Upper lobe of right lung (tissue), 1 donor: ENCODE measurements at places on chromosomes 1 and 21. TPM values are rescaled to one million over a fixed set of nuclear protein-coding genes. Genes with fewer than 3 reads are reported as not detected.

DPYD gene
- 82.7 TPM for total RNA-seq

DNA sequence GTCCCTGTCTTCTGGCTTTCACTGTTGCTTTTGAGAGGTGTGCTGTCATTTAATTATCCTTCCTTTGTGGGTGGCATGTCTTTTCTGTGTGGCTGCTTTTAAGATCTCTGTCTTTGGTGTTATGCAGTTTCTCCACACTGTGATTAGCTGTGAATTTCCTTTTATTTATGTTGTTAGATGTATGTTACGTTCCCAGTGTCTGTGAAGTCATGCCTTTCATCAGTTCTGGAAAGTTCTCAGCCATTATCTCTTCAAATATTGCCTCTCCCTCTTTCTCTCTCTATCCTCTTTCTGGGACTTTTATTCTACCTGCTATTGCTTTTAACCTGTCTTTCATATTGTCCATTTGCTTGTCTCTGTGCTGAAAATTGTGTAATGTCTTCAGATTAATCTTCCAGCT is 21.0 kb upstream of the CSF3R start:
- DNase-seq, result no peak

GJA8 gene
- not detected for total RNA-seq

- no peak for DNase-seq
These were observed 34.2 kb downstream of the IGFN1 start for GRCh38 chr1:201224666-201225370.

GRCh38 chr1:145690587-145691558 is 16.3 kb downstream of the PDZK1 start:
- DNase-seq, result no peak

SPRR2A gene
- not detected for total RNA-seq

DNA sequence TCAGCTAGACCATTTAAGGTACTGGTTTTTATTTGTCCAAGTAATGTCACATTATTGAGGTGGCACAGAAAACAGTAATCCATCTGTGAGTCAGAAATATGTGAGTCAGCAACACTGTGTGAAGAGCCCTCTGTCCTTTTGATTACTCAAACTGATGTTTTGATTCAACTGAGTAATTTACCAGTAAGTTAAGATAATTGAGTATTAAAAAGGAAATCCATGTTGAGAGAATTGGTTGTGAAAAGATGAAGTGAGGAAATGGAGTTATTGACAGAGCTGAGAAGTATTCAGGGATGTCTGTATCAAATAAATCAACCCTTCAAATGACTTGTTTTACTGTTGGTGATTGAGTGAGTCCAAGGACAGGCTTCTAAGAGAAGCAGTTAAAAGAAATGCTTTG is 302.7 kb upstream of the SGIP1 start:
- no peak for DNase-seq

DYNLT5 gene
- 3.3 TPM for total RNA-seq

- no peak for DNase-seq
These were observed 18.8 kb downstream of the SLC26A9 start for GRCh38 chr1:205924460-205924790.

DNA sequence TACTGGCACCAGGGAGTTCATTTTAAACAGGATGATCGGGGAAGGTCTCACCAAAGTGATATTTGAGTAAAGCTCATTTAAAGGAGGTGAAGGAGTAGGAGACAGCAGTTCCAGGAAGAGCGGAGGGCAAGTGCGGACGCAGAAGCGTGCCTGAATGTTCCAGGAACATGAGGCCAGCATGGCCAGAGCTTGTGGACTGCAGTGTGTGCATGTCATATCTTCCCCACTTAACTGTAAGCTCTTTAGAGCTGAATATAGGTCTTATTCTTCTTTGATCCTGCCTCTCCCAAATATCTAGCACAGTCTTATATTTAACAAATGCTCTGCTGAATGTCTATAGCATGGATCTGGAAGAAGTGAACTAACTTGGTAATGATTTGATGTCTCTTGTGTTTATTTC is 639.3 kb downstream of the SMYD3 start:
- DNase-seq, result no peak

DNA sequence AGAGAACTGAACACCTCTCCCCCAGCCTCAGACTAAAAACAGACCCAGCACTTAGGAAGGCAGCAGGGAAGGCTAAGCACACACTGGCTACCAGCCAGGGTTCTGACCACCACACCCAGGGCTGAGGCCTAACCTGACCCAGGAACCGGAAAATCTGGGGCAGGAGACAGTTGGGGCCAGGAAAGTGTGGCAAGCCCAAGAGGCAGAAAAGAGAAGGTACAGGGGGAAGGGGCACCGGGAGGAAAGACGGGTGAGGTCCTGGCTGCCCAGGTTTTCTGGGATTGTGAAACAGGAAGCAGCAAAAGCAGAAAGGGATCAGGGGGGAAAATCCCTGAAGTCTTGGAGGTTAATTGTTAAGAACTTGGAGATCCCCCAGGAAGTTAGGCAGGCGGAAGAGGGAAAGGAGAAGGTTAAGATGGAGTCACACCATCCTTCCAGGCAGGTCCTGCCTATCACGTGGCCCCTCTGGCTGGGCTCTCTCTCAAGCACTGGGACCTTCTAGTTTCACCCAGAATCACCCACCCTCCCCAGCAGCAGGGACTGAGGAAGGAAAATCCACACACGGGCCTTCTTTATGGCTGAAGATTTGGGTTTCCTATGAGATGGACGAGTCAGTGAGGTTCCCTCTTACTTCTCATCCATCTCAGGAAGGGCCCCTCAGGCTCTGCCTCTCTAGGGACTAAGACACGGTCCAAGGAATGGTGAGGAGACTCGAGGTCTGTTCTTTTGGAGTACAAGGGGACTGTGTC is 2.6 kb downstream of the HDGF start:
- DNase-seq, result peak; percentile 78

CRNN gene
- not detected for total RNA-seq

DNA sequence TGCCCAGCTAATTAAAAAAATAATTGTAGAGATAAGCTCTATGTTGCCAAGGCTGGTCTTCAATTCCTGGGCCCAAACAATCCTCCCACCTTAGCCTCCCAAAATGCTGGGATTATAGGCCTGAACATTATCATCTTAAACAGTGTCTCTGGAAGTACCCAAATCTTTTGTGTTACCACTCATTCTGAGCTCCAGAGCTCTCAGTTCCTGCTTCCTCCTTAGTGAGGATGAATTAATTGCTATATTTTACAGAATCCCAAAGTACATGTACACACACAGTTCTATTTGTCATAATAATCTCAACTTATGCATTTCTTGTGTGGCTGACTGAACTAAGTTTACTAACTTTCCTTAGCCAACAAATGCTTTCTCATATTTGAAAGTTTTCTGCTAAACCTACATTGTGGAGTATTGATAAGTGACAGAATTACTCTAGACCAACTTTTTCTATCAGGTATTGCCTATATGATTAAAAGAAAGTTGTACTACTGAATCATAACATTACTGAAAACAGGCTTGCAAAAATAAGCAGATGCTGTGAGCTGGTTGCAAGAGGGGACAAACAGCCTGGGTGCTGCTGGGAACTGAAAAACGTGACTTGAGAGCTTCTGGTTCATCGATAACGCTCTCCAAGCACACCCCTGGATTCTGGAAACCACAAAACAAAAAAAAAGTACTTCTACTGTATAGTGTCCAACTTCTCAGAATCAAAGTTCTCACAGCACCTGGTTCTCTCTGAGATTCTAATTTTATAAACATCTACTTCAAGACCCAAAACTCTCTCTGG is 15.3 kb downstream of the VAV3 start:
- no peak for DNase-seq

PTPRC gene
- 127 TPM for total RNA-seq

DNA sequence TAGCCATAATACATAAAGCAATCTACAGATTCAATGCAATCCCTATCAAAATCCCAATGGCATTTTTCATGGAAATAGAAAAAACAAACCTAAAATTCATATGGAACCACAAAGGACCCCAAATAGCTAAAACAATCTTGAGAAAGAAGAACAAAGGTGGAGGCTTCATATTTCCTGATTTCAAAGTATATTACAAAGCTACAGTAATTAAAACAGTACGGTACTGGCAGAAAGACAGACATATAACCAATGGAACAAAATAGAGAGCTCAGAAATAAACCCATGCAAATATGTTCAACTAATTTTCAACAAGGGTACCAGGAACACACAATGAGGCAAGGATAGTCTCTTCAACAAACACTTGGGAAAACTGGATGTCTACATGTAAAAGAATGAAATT is 87.0 kb downstream of the DENND1B start:
- DNase-seq, result no peak

PROX1 gene
- total RNA-seq, result 14.1 TPM

GRCh38 chr21:42010507-42011495 is 641 bp upstream of the ZBTB21 start:
- DNase-seq, result peak; percentile 88

DNA sequence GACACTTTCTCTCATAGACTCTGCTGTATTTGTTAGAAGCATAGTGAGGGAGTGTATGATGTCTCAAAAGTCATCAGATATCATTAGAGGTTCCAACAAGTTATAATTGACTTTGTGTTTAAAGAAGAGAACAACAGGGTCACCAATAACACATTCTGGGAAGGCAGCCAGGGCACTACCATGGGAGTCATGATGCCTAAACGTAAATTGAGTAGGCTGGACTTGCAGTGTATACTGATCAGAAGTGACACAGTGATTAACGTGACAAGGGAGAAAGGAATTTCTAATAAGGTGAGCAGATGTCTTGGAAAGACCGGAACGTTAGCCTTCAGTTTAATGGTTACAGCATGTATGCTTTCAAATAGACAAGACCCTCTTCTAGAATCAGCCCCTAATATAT is 973.2 kb downstream of the NCAM2 start:
- no peak for DNase-seq

DNA sequence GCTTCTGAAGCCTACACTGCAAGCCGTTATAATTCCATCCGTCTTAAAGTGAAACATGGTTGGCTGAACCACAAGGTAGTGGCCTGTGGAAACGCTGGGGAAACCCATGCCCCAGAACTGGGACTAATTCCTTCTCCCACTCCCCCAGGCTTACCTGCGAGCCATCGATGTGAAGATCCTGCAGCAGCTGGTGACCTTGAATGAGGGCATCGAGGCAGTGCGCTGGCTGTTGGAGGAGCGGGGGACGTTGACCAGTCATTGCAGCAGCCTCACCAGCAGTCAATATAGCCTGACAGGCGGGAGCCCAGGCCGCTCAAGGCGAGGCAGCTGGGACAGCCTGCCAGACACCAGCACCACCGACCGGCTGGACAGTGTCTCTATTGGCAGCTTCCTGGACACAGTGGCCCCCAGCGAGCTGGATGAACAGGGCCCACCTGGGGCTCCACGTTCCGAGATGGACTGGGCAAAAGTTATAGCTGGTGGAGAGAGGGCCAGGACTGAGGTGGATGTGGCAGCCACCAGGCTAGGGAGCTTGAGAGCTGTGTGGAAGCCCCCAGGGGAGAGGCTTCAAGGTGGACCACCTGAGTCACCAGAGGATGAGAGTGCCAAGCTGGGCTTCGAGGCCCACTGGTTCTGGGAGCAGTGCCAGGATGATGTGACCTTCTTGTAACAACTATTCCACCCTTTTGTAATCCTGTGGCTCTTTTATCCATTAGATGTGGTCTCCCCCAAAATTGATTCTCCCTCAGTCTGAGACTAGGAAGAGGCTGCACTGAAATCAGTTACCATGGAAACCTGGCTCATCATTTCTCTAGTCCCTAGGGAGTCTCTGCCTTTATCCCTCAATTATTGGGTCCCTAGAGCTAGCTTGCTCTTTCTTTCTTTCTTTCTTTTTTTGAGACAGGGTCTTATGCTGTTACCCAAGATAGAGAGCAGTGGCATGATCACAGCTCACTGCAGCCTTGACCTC is 16.7 kb downstream of the LURAP1 start:
- DNase-seq, result no peak

- no peak for DNase-seq
These were observed 130.8 kb downstream of the NOS1AP start for GRCh38 chr1:162200096-162200847.

DNALI1 gene
- total RNA-seq, result 13.2 TPM

C1orf141 gene
- total RNA-seq, result not detected

DNA sequence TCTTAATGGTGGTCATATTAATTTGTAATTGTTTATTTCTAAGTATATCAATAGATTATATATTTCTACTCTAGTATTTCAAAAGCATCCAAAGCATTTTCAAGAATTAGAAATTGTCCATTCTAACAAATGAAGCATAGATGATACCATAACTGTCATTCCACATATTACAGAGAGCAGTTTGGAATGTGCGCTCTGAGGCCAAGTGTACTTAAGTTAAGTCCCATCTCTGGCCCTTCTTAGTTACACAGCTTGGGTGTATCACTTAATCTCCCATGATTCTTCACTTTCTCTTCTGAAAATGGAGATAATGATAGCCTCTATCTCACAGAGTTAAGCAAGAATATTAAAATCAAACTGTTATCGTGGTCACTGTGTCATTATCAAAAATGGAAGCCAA is 281.1 kb downstream of the MRPL39 start:
- no peak for DNase-seq

CFAP107 gene
- not detected for total RNA-seq

- no peak for DNase-seq
These were observed 55.9 kb downstream of the NENF start for GRCh38 chr1:212488436-212489283.

VCAM1 gene
- total RNA-seq, result 8.1 TPM

GRCh38 chr1:202243006-202243405 is 49.4 kb downstream of the LGR6 start:
- no peak for DNase-seq

- no peak for DNase-seq
These were observed 317.0 kb downstream of the USP25 start for GRCh38 chr21:16046656-16047330.

DNA sequence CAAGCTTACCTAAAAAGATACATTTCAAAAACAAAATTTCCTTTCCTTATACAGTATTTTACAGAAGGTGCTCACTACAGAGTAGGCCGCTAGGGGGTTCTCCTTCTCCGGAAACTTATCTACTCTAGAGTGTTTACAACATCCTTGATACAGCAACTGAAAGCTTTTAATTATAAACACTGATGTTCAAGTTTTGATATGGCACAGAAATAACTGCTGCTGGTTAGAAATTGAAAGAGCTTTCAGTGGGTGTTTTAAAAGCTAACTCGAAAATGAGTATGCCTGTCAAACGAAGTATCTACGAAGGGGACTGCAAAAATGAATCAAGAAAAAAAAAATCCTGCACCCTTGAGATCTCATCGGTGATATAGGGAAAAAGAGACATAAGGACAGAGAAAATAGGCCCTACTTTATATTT is 1.0 kb downstream of the YOD1 start:
- DNase-seq, result no peak

CD101 gene
- total RNA-seq, result 37.4 TPM

DNA sequence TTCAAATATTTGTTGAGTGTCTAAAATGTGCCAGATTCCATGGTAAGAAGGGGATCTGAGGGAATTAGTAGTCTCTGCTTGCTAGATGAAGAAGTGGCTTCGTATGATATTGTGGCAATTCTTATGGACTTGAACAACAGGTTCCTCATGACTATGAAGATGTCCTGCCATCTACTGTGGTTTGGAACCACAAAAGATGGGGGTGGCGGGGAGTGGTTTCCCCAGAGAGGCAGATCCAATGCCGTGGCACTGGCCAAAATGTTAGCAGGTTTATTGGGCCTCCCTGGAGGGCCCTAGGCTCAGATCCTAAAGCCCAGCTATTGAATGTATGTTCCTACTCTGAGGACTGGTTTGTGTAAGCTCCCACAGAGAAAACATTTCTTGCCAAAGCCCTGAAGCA is 120.8 kb downstream of the RGS2 start:
- no peak for DNase-seq
